ENCODE measurements at places on chromosomes 16 and 17. TPM values are rescaled to one million over a fixed set of nuclear protein-coding genes. Genes with fewer than 3 reads are reported as not detected.

SLC38A8 gene
- total RNA-seq, result not detected

- DNase-seq, result peak; percentile 78
Observed at GRCh38 chr16:1019231-1020090, 37.9 kb downstream of the SOX8 start.

KRT38 gene
- not detected for total RNA-seq

DNA sequence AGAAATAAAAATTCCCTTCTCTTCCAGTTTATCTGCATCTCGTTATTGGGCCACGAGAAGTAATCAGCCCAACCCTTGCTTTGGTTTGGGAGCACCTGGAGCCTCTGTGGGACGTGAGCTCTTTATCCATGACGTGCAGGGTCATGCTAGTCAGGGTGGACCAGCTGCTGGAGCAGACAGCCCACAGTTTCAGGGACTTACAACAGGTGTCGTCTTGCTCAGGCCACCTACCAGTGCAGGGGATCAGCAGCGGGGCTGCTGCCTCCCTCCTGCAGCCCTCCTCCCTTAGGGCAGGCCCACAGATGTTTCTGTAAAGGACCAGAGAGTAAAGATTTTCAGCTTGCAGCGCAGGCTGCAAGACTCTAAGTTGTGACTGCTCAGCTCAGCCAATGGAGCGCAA is 16.9 kb downstream of the ADAD2 start:
- no peak for DNase-seq

ABI3 gene
- total RNA-seq, result not detected

DNA sequence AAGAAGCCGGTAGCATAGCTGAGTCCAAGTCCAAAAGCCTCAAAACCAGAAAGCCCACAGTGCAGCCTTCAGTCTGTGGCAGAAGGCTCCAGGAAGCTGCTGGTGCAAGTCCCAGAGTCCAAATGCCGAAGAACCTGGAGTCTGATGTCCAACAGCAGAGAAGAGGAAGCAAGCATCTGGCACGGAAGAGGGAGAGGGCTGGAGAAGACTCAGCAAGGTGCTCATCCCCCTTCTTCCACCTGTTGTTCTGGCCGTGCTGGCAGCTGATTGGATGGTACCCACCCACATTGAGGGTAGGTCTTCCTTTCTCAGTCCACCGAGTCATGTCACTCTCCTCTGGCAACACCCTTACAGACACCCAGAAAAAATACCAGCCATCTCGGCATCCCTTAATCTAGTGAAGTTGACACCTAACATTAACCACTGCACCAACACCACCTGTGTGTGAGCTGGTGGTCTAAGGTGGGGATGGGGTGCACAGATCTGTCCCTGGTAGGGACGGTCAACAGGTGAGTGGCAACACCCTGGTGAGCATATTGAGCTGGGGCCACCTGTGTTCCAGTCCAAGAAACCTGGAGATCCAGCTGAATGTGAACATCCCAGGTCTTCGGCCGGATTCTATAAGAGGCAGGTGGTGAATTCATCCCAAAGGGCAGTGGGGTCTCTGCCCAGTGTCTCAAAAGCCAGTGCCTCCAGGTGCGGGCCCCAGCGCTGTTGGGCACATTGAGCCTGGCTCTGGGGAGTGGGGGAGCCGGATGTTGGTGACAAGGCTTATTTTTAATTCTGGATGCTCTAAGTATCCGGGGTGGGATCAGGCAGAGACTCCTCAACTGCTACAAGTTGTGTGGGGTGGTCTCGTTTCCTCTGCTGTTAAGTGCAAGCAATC is 9.8 kb downstream of the MIEF2 start:
- DNase-seq, result no peak

C17orf50 gene
- not detected for total RNA-seq

All from MG63 (cell line).